ENCODE measurements at places on chromosomes 2 and 18. TPM values are rescaled to one million over a fixed set of nuclear protein-coding genes. Genes with fewer than 3 reads are reported as not detected.

The ARHGAP28 gene
- total RNA-seq, result 4.3 TPM

The POTEJ gene
- total RNA-seq, result not detected

The MAPK4 gene
- total RNA-seq, result 16.1 TPM

The OTOF gene
- not detected for total RNA-seq

The IL36A gene
- not detected for total RNA-seq

The KCNE4 gene
- 13.8 TPM for total RNA-seq

The SERPINB10 gene
- not detected for total RNA-seq

- no peak overlapping the region for H3K4me3 ChIP-seq
- no peaks in the 10 kb centered on the region for H3K36me3 ChIP-seq
- DNase-seq, result peak; percentile 43
- H3K27ac ChIP-seq, result no peak overlapping the region
These were observed 5.0 kb downstream of the ARID5A start for GRCh38 chr2:96541398-96542152.

DNA sequence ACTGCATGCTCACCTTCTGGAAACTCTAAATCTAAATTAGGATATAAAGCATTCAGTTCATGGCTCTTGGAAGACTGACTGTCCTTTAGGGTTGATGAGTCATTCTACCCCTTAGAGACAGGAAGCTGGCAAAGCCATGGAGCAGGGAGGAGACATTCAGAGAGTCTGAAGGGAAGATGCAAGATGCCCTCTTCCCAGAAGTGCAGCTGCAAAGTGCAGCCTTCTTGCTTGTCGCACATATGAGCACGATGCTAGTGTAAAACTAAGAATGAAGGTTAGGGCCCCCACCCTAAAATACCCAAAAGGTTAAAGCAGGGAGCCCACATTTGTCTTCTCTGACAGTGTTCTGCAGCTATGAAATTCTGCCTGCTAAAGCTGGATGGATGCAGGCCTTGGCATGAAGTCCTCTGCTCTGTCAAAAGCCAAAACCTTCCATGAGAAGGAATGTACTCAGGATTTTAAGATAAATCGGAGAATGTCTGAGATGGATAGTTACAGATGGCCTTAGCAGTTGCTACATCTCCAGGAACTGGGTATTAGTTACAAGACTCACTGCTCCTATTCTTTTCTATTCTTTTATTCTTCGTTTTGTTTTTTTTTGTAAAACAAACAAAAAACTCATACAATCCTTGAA lies 89.7 kb downstream of the POLE4 start:
- no peak for DNase-seq
- no peaks in the 10 kb centered on the region for H3K36me3 ChIP-seq
- H3K4me3 ChIP-seq, result no peak overlapping the region

DNA sequence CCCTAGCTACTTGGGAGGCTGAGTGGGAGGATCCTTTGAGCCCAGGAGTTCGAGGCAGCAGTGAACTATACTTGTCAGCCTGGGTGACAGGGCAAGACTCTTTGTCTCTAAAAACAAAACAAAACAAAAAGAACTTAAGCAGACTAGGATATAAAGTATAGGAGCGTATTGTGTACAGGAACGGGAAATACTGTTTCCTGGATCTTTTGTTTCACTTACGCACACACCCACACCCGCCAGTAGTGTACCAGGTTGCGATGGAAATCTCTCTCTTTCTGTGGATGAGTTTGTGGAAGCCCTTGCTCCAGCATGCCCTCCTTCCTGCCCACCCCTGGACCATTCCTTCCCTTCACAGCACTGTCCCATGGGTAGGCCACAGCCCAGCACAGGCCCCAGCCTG lies 136.3 kb downstream of the RPIA start:
- no peaks in the 10 kb centered on the region for H3K36me3 ChIP-seq
- DNase-seq, result no peak
- no peak overlapping the region for H3K4me3 ChIP-seq
- H3K4me1 ChIP-seq, result no peaks in the 10 kb centered on the region
- no peak overlapping the region for H3K27ac ChIP-seq

DNA sequence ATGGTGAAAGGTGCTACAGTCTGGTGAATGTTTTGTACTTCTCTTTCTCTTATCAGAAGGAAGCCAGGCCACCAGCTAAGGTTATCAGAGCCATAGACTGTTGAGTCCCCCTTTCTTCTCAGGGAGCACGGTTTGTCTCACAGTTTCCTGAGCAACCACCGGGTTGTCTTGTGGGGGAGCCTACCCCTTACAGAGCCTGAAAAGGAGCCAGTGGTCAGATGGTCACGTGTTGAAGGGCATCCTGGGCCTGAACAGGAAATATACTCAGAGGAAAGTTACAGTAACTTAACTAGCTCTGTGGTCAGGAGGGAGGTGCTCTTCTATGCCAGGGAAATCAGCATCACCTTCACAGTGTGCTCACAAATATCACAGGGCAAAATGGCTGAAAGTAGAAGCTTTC lies 11.6 kb downstream of the CD28 start:
- no peaks in the 10 kb centered on the region for H3K27me3 ChIP-seq
- no peaks in the 10 kb centered on the region for H3K4me1 ChIP-seq
- no peaks in the 10 kb centered on the region for H3K36me3 ChIP-seq
- H3K4me3 ChIP-seq, result no peak overlapping the region
- DNase-seq, result no peak
- H3K27ac ChIP-seq, result no peak overlapping the region

DNA sequence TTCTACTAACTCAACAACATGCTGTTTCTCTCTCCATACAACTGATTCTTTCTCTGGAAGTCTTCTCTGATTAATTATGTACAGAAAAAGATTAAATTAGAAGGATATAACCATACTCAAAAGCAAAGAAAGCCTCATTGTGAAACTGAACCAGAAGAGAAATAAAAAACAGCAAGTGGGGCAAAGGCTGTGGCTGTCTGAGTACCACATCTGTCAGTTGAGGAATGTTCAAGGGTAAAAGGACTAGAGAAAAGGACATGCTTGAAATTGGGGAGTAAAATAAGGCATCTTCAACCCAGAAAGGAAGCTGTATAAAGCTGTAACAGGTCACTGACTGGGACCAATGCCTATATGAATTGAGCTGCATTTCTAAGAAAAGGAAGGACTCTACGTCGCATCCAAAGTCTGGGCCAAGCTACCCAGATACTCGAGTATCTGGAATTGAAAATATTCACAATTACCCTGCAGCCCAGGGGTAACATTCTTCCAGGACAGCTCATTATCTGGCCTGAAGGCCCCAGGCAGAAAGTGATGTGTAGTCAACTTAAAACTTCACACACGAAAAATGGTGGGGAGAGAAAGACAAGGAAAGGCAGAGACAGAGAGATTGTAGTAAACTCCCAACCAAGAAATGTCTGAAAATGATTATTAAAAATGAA lies 356.0 kb upstream of the GALNT5 start:
- no peaks in the 10 kb centered on the region for H3K27me3 ChIP-seq
- no peak overlapping the region for H3K27ac ChIP-seq
- H3K36me3 ChIP-seq, result no peaks in the 10 kb centered on the region
- no peaks in the 10 kb centered on the region for H3K4me1 ChIP-seq

- no peaks in the 10 kb centered on the region for H3K36me3 ChIP-seq
- H3K27me3 ChIP-seq, result no peaks in the 10 kb centered on the region
- H3K4me1 ChIP-seq, result no peaks in the 10 kb centered on the region
- no peak overlapping the region for H3K4me3 ChIP-seq
- H3K27ac ChIP-seq, result no peak overlapping the region
These were observed 82.8 kb downstream of the ZNF516 start for GRCh38 chr18:76412010-76412817.

DNA sequence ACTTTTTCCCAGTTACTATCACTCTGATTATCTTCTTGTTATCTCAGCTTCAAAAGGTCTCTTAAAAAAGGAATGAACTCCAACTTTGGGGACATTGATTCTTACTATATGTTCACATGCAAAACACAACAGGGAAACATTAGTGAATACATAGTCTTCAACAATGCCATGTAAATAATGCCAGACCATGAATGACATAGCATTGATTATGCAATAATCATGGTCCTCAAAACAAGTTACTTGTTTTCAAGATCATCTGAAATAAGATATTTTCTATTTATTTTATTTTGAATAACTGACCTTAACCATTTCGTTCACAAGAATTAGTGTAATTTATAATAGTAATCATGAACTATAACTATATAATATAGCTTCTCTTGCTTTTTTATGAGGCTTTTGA lies 902.3 kb downstream of the MBD2 start:
- H3K27ac ChIP-seq, result no peak overlapping the region
- no peaks in the 10 kb centered on the region for H3K27me3 ChIP-seq
- no peak for DNase-seq
- H3K4me1 ChIP-seq, result no peaks in the 10 kb centered on the region
- no peak overlapping the region for H3K4me3 ChIP-seq
- no peaks in the 10 kb centered on the region for H3K36me3 ChIP-seq

- no peak for DNase-seq
- H3K27ac ChIP-seq, result no peak overlapping the region
- no peaks in the 10 kb centered on the region for H3K36me3 ChIP-seq
- no peaks in the 10 kb centered on the region for H3K27me3 ChIP-seq
These were observed 370.8 kb downstream of the LNPK start for GRCh38 chr2:175631245-175631623.

- no peak overlapping the region for H3K4me3 ChIP-seq
- H3K4me1 ChIP-seq, result peaks cover 10% of the 10 kb centered on the region
- peaks cover 40% of the 10 kb centered on the region for H3K36me3 ChIP-seq
- DNase-seq, result no peak
- H3K27ac ChIP-seq, result no peak overlapping the region
These were observed 72.2 kb upstream of the EML6 start for GRCh38 chr2:54651291-54651690.

DNA sequence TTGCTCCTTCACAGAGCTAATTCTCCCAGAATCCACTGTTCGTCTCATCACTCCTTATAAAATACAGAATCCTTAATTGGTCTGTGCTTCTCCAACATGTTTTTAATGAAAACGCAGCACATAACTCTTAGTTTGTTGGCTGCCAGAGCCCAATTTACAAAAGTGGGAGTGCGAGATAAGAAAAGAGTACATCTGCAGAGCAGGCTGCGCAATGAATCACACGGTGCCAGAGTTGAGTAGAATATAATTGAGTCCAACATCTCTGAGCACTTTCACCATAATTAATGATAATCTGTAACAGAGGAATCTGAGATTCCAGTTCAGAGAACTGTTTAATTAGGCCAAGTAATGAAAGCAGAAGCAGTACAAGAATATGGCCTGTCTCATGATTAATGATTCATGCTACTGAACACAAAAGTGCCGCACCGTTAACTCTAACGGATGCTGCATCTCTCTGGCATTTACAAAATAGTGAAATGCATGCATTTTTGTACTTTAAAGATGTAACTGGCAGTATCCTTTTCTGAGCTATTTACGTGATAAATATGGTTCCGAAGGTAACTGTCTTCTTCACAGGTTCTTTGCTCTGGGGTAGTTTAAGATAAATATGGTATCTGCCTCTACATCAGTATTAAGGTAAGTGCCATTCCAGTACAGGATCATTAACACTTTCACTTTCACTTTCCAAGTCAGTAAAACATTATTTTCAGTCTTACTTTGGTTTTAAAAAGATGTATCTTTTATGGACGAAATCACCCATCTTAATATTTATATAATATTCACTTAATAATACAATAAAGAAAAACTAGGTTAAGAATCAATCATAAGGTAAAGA lies 785.6 kb downstream of the NR4A2 start:
- no peaks in the 10 kb centered on the region for H3K36me3 ChIP-seq
- no peaks in the 10 kb centered on the region for H3K4me1 ChIP-seq
- DNase-seq, result no peak
- H3K27ac ChIP-seq, result no peak overlapping the region
- no peaks in the 10 kb centered on the region for H3K27me3 ChIP-seq
- peak overlapping the region; percentile 42 for H3K4me3 ChIP-seq

- no peak for DNase-seq
- no peak overlapping the region for H3K27ac ChIP-seq
- H3K4me1 ChIP-seq, result no peaks in the 10 kb centered on the region
- H3K36me3 ChIP-seq, result no peaks in the 10 kb centered on the region
- no peak overlapping the region for H3K4me3 ChIP-seq
- no peaks in the 10 kb centered on the region for H3K27me3 ChIP-seq
These were observed 16.0 kb upstream of the SERPINB3 start for GRCh38 chr18:63677500-63678225.

GRCh38 chr18:78716022-78716421 lies 263.6 kb upstream of the SALL3 start:
- peak; percentile 17 for DNase-seq
- H3K4me3 ChIP-seq, result no peak overlapping the region
- no peak overlapping the region for H3K27ac ChIP-seq
- H3K4me1 ChIP-seq, result peaks cover 5% of the 10 kb centered on the region
- H3K36me3 ChIP-seq, result no peaks in the 10 kb centered on the region

- no peak for DNase-seq
- H3K36me3 ChIP-seq, result peaks cover 13% of the 10 kb centered on the region
- H3K4me3 ChIP-seq, result no peak overlapping the region
- no peaks in the 10 kb centered on the region for H3K27me3 ChIP-seq
- peaks cover 68% of the 10 kb centered on the region for H3K4me1 ChIP-seq
- H3K27ac ChIP-seq, result peak overlapping the region; percentile 66
These were observed 69.9 kb downstream of the TMEM247 start for GRCh38 chr2:46549166-46549844.

DNA sequence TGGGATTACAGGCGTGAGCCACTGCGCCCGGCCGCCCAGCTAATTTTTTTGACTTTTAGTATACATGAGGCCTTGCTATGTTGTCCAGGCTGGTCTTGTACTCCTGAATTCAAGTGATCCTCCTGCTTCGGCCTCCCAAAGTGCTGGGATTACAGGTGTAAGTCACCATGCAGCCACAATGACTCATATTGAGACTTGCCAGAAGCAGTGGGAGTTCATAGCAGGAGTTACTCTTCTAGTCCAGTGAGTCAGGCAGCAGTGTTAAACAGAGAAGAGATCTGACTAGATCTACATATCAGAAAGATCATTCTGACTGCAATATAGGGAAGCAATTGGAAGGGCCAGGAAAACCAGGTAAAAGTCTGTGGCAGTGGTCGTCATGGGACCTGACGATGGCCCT lies 1.5 kb upstream of the FLACC1 start:
- H3K27ac ChIP-seq, result no peak overlapping the region
- no peaks in the 10 kb centered on the region for H3K4me1 ChIP-seq
- H3K36me3 ChIP-seq, result no peaks in the 10 kb centered on the region
- H3K4me3 ChIP-seq, result no peak overlapping the region
- DNase-seq, result no peak

- no peak for DNase-seq
- H3K36me3 ChIP-seq, result peaks cover 93% of the 10 kb centered on the region
- no peak overlapping the region for H3K27ac ChIP-seq
- H3K4me1 ChIP-seq, result peaks cover 22% of the 10 kb centered on the region
These were observed 14.9 kb downstream of the ERFE start for GRCh38 chr2:238173692-238174091.

- H3K4me3 ChIP-seq, result no peak overlapping the region
- peak; percentile 67 for DNase-seq
- H3K27me3 ChIP-seq, result peaks cover 27% of the 10 kb centered on the region
- H3K4me1 ChIP-seq, result no peaks in the 10 kb centered on the region
These were observed 4.8 kb downstream of the NEU4 start for GRCh38 chr2:241813644-241814392.

DNA sequence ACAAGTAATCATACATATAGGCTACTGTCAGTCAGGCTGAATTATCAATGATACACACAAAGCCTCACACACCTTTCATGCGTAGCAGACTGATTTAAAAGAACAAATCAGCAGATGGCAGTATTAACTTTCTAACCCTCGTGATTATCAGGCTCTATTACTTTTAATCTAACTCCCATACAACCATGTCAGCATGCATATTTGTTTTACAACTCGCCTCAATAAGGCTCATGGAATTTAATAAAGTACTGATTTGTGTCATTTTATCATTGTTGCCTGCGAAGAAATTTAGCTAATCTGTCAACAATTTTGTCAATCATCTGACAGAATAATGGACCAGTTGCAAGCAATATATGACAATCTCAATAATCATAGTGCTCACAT lies 82.8 kb downstream of the SLC25A12 start:
- no peaks in the 10 kb centered on the region for H3K27me3 ChIP-seq
- H3K27ac ChIP-seq, result no peak overlapping the region
- peaks cover 19% of the 10 kb centered on the region for H3K4me1 ChIP-seq
- no peak overlapping the region for H3K4me3 ChIP-seq
- no peak for DNase-seq

All from sigmoid colon (tissue), 7 donors.